Suppressor macrophage (primary cell): ENCODE measurements at places on chromosomes 12 and 14.
A peak's percentile ranks its signal among the peaks of the same experiment; 100 is the strongest.

- DNase-seq, result peak; percentile 61
These were observed 28.1 kb upstream of the WNK1 start for GRCh38 chr12:724194-724855.

GRCh38 chr14:68962681-68963080, 16.4 kb downstream of the ACTN1 start:
- DNase-seq, result no peak

GRCh38 chr12:22683131-22683530, 58.2 kb downstream of the ETNK1 start:
- no peak for DNase-seq

GRCh38 chr12:131098178-131098981, 144.7 kb downstream of the ADGRD1 start:
- no peak for DNase-seq

DNA sequence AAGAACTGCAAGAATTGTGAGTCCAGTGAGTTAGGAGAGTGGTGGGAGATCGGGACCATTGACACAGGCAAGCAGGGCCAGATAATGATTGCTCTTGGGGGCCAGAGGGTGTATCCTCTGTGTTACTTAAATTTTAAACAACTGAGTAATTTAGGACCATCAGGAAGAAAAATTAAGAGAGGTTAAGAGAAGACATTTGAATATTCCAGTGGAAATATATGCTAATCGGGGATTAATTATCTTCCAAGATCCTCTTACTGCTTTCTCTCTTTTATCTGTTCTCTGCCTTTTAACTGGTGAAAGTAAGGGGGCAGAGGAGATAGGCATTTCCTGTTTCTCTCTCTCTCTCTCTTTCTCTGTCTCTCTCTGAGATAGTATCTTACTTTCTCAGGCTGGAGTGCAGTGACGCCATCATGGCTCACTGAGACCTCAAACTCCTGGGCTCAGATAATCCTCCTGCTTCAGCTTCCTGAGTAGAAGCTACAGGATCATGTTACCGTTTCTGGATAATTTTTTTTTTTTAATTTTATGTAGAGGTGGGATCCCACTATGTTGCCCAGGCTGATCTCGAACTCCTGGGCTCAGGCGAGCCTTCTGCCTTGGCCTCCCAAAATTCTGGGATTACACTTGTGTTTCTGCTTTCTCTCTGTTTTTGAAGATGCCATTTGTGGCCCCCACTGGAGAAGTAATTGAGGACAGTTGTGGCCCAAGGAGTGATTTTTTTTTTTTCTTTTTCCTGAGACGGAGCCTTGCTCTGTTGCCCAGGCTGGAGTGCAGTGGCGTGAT, 85.1 kb downstream of the DIP2B start:
- no peak for DNase-seq

DNA sequence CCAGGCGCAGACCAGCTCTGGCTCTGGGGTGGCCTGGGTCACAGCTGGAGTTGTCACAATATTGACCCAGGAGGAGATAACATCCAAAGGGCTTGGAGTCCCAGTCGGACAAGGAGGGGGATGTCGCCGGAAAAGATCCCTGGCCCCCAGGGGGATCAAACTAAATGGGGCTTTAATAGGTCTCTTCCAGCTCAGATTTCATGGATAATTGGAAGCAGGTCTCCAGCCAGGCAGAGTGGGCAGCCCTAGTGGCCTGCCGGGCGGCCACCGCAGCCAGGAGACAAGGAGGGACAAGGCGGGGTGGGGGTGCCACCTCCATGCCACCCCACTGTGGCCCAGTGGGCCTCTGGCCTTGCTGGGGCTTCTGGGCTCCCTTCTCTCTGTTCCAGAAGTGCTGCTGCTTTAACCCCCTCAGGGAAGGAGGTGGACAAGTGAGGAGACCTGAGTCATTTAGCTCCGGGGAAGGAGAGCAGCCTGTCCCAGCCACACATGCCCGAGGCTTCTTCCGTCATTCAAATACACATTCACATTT, 23.1 kb upstream of the PGF start:
- DNase-seq, result no peak
